ENCODE measurements at places on chromosomes 3 and 15. TPM values are rescaled to one million over a fixed set of nuclear protein-coding genes. Genes with fewer than 3 reads are reported as not detected.

ITIH1 gene
- 0.11 TPM for total RNA-seq

GRCh38 chr3:77489216-77489615, 449.3 kb downstream of the ROBO2 start:
- DNase-seq, result no peak

DNA sequence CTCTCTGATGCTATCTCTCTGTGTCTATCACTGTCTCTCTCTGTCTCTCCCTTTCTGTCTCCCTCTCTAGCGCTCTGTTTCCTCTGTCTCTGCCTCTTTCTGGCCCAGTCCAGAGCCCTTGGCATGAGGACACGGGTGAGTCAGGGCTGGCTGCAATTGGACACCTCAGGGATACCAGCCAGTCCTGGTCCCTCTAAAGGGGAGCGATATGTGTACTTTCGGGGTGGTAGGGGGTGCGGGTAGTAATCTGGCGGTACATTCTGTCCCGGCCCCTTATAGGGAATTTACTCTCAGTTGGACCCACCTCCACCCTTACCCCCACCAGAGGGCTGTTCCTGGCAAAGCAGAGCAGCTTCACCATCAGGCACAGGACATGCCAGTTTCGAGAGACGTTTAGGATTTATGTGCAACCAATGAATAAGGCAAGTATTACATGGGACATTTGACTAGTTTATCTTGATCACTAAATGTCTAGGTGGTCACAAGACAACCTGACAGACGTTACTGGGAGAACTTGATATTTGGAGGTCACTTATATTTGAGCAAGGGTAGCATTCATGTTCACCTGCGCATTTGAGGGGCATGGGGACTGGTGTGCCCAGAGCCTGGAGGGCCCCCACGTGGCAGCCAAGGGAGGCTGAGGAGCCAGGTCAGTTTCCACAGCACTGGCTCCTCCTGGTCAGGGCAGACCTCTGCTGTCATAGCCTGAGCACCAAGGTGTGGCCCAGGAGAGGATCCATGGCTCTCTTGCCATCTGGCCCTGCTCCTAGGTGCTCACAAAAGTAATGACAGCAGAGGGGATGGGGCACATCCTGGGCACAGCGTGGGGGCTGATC, 256.1 kb downstream of the PLCL2 start:
- DNase-seq, result no peak

DNA sequence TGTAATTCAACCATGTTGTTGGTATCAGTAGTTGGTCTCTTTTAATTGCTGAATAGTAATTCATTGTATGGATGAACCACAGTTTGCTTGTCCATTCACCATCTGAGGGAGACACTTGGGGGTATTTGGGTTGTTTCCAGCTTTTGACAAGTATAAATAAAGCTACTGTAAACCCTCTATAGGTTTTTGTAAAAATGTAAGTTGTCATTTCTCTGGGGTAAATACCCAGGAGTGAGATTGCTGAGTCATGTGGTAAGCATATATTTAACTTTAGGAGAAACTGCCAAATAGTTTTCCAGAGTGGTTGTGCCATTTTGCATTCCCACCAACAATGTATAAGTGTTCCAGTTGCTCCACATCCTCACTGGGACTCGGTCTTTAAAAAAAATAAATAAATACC, 15.4 kb upstream of the LHFPL4 start:
- no peak for DNase-seq

STARD5 gene
- total RNA-seq, result 4.5 TPM

FAM227B gene
- total RNA-seq, result 14.5 TPM
